AG04449 (cell line): ENCODE measurements at places on chromosomes 6 and 20.

GRCh38 chr6:157456524-157456829 lies 75.5 kb downstream of the ZDHHC14 start:
- no peak for DNase-seq

- no peak for DNase-seq
These were observed 71.9 kb upstream of the PLCB4 start for GRCh38 chr20:8996817-8997512.

GRCh38 chr6:126807876-126808275 lies 310.6 kb upstream of the RSPO3 start:
- DNase-seq = no peak

DNA sequence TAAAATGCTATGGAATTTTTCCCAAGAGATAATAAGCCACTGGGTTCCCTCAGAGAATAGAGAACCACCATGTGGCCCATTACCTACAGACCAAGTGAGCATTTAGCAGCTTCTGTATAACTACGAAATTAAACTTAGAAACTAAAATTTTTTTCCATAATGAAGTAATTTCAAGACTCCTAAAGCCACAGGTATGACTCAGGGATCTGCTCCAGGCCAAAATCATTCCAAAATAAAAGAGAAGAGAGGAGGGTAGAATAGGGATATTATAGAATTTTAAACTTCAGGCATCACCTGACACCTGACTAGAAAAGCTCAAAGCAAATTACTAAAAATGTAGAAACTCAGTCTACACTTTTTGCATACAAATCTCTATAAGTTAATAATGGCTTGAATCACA lies 108.9 kb upstream of the DST start:
- no peak for DNase-seq

- DNase-seq = no peak
These were observed 2.0 kb downstream of the DOK5 start for GRCh38 chr20:54477191-54477955.

DNA sequence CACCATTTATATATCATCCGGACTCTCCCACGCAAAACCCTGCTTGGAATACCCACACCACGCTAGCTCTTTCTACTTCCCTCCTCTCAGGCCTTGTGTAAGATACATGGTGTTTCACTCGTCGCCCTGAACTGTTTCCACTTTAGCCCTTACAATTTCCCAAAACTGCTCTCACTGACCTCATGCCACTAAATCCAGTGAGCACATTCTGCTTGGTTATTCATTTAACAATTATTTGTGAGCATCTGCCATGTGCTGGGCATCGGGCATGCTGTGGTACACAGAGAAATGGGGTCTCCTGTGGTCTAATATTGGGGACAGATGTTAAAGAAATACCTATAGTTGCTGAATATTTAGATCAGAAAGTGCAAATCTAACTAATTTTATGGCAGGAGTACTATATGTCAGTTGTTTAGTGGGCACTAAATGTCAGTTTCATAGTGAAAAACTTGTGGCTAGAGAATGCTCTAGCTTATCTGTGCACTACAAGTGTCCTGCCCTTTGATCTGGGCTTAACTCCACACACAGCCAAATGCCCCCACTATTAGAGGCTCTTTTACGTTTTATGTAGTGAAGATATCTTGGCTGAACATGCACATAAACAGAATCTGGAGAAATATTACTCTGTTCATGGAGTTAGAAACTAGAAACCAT lies 41.0 kb downstream of the PLEKHG1 start:
- no peak for DNase-seq

DNA sequence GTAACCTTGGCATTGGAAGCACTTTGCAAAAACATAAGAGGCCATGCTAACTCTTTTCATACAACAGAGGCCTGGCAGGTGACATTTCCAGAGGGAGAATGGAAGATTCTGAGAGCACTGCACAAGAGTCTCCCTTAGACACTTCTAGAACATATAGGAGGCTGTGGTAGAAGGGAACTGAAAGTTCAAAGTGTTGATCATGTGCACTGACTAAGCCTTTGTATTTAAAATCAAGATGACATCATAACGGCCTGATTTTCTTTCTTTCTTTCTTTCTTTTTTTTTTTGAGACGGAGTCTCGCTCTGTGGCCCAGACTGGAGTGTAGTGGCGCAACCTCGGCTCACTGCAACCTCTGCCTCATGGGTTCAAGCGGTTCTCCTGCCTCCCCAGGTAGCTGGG lies 26.8 kb upstream of the DNAAF9 start:
- DNase-seq = no peak

DNA sequence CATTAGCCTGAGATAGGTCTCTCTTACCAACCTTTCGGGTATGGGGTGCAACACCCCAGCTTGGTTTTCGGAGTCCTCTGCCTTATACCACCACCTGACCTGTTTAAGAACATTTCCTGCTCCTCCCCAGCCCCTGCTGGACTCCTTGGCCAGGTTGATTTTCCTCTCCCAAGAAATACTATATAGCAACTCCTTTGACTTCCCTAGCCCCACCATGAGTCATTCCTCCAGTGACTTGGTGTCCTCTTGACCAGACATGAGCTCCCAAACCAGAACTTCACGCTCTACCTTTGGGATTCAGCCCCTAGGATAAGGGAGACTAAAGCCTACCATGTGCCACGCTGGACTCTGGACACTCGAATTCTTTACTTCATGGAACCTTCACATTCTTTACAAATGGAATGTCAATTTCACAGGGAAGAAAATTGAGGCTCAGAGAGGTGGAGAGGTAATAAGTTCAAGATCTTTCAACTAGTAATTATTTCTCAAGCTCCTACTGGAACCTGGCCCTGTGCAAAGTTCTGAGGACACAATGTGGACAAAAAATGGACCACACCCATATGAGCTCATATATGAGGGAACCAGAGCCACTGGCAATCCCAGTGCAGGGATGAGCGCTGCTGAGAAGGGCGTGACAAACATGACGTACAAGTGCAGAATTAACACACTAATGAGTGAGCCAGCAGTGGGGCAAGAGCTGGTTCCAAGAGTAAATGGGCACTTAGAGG lies 48.2 kb downstream of the SIRPA start:
- no peak for DNase-seq

GRCh38 chr6:69791065-69791471 lies 5.7 kb downstream of the LMBRD1 start:
- no peak for DNase-seq

DNA sequence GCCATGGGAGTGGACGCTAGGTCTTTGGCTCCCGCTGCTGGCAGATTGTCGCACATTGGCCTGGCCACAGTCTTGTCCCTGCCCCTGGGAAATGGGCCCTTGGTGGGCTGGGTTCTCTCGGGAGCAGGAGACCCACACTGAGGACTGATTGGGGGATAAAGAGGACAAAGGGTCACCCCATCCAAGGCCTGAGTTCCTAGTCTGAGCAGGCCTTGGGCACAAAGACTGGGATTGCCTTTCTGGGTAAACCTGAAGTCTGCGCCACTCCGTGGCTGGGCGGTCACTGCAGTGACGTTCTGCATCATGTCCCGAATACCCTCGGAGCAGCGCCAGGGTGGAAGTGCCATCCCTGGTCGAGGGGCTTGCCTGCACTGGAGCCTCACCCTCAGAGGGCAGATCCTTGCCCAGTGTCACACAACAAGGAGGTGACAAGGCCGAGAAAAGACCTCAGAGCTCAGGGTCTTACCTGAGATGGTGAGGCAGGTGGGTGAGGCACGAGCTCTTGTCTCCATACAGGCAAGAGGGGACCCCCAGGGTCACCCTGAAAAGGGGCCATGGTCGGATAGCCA lies 36.1 kb upstream of the ZBP1 start:
- DNase-seq = no peak

DNA sequence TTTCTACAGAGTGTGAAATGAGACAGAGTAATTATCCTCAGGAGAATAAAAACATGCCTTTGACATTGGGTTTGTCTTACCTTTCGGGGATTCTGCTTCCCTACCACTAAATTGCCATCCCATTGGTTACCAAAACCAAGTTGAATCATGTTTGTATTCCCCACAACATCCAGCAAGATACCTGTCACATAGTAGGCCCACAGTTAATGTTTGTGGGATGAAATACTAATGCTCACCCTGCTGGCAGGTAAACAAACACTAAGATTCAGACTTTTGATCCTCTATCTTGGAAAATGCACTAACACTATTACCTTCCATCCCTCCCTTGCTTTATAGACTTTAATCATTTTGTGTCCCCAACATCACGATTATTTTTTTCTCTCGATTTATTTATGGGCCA lies 8.2 kb upstream of the STXBP5 start:
- no peak for DNase-seq

- DNase-seq = no peak
These were observed 26.6 kb downstream of the PYGB start for GRCh38 chr20:25274481-25274880.

DNA sequence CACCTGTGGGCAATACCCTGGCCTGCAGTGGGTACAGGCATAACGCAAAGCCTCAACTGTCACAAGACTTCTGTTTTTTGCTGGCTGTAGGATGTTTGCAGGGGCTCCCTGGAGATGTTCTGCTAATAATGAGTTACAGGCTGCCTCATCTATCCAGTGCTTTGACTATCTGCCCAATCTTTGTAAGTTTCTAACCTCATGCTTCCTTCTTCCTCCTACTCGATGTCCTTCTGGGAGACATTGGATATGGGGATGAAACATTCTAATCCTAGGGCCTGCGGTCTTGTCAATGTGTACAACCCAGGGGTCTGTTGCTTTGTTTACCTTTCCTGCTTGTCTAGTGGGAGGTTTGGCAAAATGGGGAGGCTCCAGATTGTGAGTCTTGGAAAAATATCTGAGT lies 136.8 kb upstream of the TCF21 start:
- DNase-seq = no peak

DNA sequence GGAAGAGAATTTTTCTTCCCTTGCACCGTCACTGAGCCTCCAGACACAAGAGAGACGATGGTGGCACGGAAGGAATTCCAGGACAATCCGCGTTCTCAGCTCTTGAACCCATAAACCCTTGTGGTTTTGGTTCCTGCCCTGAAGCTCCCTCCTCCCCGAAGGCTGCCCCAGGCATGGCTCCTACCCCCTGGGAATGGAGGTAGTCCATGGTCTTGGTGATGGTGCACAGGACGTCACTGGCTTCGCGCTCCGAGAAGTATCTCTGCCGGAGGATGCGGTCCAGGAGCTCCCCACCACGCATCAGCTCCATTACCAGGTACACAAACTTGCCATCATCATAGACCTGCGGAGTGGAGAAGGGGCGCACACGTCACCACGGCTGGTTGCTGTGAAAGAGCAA lies 47.5 kb upstream of the MPC1 start:
- no peak for DNase-seq

DNA sequence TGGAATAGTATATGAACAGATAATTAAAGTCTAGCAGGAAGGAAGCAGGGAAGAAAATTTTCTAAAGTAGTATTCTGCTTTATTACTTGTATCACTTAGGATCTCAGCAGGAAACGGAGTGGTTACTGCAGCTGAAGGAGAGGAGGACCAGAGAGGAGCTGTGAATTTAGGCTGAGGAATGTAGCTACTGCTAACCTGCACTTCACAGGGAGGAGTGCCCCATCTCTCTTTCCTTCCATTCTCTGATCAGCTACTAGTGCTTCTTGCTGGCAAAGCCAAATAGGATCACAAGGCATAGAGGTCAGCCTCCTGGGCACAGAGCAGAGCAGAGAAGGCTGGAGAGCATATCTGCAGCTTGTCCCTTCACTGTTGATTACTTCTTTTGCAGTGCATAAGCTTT lies 205.3 kb upstream of the ASCC3 start:
- no peak for DNase-seq

GRCh38 chr6:150313781-150314180 lies 55.0 kb upstream of the IYD start:
- DNase-seq = no peak

DNA sequence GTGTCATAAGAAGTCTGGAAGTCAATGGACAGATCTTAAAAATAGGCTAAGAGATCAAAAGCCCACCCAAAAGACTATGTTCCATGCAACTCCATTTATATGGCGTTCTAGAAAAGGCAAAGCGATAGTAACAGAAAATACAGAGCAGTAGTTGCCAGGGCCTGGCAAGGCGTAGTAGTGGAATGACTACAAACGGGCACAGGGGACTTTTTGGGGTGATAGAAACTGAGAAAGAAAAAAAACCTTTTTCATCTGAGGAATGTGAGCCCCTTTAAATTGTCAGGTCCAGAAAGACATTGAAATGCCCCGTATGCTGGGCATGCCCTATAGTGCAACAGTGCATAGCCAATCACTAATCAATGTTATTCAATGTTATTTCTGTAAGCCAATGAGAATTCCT lies 47.2 kb upstream of the FAM50B start:
- no peak for DNase-seq

DNA sequence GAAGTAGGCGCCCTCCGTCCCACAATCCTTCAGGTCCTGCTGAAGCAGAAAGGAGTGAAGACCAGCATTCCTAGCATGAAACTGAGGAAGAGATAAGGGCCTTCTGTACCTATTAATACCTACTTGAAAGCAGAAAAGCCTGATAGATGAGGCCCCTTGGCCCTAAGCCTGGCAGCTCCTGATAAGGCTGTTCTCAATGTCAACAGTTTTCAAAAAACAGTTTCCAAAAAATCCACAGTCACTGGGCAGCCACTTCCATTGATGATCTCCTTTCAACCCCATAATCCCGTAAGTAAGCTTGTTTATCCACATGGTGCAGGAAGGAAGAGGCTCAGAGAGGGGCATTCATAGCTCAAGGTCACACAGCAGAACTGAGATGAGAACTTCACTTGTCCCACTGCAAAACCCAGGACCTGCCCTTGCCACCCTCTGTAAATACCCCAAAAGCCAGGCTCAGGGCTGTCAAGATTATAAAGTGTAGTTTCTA lies 2.8 kb upstream of the E2F1 start:
- DNase-seq = no peak

- DNase-seq = no peak
These were observed 283.7 kb downstream of the BTBD3 start for GRCh38 chr20:12201289-12201991.

- no peak for DNase-seq
These were observed 11.7 kb downstream of the HCK start for GRCh38 chr20:32063695-32064094.

DNA sequence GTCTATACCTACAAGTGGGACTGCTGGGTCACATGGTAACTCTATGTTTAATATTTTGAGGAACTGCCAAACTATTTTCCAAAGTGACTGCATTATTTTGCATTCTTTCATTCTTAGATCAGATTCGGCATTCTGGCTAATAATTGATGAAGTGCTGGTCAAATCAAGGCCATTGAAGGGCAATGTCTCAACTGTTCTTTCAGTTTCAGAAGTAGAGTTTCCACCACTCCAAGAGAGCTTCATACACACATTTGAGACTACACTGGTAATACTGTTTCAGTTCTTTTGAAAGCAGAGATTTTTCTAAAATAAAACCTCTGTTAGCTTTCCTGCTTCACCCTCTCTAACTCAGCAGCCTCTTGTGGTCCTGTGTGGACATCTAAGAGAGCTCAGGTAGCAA lies 154.5 kb downstream of the CFAP61 start:
- no peak for DNase-seq

DNA sequence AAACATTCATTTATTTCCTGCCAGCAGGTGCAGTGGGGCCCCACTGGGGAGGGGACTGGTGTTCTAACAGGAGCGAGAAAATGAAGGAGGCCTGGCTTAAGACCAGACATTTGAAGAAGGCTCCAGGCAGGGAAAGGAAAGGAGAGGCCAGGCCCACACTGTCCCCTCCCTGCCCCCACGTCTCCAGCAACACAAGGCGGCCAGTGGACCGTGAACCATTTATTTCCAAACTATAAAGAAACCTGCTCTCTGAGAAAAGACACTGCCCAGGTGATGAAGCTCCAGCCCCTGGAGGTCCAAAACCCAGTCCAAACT lies 41.4 kb upstream of the CDH22 start:
- DNase-seq = no peak
